H4 (cell line): ENCODE measurements at places on chromosomes 12 and 14.

DNA sequence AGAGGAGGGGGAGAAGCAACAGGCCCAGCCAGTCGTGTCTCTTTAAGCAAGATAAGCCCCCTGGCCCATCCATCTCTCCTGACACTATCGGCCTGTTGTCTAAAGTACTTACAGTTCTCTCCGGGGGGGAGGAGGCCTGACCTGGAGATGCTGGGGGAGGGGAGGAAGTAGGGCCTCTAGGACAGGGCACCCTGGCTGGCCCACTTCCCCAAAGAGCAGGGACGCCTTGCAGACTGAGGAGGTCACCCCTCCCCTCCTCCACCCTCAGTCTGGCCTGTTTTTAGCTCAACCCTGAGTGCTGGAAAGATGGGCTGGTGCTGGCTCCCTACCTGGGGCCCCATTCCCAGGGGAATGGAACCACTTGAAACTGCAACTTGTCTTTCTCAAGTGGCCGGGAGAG is 70.3 kb downstream of the TBX5 start:
- DNase-seq: no peak

GRCh38 chr12:47107926-47108325 is 28.2 kb upstream of the AMIGO2 start:
- no peak for DNase-seq

DNA sequence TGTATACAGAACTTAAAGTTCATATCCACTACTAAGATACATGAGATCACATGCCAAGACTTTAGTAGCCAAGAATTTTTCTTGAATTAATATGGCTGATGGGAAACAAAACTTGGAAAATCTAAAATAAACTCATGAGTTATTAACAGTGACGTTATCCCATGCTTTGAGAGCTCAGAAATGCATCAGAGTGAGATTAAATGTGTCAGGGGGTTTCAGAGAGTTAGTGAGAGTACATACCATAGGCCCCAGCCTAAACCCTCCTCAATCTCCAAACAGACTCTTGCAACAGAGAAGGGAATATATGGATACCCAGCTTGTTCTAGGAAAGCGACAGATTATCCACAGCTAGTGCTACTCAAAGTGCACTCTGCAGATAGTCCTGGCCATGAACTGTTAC is 19.3 kb downstream of the SLC35F4 start:
- no peak for DNase-seq

DNA sequence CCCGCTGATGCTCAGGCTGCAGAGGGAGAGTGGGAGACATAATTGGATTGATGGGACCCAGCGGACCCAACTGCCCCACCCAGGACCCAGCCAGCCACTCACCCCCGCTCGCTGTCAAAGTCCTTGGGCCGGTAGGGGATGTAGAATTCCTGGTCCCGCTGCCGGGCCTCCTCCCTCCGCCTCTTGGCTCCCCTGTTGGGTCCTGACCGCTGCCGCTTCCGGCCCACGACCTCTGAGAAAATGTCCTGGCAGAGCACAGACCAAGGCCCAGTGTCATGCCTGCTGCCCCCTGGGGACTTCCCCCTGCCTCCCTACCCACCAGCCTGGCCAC is 13.5 kb downstream of the CFAP73 start:
- no peak for DNase-seq

DNA sequence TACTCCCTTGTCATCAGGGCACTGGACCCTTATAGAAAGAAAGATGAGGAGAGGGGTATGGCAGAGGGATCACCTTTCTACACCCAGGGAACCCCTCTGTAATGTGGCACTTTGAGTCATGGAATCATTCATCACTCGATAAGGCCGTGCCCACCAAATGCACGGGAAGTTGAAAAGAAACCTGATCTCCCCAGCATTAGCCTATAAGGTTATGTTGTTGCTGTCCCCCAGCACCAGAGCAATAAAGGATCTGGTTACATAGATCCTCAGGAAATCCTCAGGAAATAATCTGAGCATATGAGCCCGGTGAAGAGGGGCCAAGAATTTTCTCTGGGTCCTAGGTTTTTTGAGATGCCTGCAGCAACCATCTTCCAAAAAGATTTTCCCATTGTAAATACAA is 148.8 kb upstream of the CRY1 start:
- no peak for DNase-seq

GRCh38 chr14:104151566-104152245 is 13.3 kb downstream of the KIF26A start:
- DNase-seq: no peak

GRCh38 chr12:116734156-116734768 is 3.6 kb downstream of the SPRING1 start:
- DNase-seq: no peak

DNA sequence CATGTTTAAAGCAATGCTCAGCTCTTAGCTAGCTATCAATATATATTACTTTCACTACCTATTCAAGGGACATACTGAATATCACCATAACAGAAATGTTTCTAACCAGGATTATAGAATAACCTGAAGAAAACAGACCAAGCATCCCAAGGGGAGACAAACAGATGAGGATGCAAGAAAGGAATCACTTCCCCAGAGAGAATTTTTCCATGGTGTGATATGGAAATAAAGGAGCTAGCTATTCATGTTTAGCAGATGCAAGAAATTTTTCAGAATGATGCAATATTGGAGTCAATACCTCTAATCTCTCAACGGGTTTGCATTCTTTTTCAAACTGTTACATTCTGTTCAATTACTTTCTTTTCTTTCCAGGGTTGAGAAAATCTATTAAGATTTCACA is 538.9 kb upstream of the FLRT2 start:
- DNase-seq: no peak

DNA sequence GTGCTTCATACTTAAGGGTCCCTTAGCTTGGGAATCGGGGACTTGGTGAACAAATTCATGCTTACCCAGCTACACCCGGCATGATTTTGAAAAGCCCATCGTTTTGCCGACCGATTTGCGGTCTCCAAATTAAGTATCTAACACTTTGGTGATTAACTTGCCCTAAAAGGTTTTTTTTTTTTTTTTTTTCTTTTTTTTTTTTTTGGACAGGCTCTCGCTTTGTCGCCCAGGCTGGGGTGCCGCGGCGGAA is 843 bp upstream of the HSP90AA1 start:
- DNase-seq: no peak

GRCh38 chr12:7387289-7387688 is 56.7 kb downstream of the CD163L1 start:
- no peak for DNase-seq

DNA sequence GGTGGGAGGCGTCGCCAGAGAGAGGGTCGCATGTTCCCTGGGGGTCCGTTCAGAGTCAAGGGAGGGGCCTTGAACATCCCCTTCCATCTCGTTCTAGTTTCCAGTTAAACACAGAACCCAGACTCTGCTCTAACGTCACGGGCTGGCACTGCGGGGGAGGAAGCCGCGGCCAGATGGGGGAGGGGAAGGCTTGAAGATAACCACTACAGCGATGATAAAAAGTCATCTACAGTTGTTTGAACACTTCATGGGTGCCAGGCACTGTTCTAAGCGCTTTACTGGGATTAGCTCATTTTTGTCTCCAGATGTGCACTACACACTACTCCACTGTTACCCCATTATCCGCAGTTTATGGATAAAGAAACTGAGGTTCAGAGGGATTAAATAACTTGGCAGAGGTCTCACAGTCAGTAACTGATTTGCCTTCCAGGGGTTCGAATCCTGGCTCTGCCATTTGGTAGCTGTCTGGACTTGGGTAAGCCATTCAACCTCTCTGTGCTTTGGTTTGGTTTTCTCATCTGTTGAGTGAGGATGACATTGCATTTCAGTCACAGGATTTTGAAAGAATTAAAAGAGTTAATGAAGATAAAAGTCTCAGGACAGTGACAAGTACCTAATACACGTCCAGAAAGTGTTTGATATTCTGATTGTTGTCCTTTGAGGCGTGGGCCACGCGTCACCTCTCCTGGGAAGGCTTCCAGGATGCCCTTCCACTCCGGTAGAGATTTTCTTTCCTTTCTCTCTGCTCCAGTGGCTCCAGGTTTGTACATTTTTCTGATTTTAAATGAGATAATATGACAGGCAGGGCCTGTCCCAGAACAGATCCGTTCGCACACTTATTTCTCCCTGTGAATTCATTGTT is 798 bp upstream of the RASAL1 start:
- no peak for DNase-seq

DNA sequence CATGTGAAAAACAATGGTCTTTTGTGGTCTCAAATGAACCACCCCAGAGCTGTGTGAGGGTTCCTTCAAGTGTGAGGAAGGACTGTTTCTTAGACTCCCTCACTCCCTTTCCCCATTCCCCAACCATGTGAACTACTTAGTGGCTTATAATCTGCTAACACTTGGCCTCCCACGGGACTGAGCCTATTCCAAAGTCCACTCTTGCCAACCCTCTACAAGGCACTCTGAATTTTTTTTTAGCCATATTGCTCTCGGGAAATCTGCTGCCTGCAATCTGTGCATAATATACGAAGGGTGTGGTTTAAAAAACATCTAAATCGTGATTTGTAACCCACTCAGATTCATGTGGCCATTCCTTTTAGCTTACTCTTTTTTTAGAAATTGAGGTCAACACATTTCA is 2.6 kb downstream of the SVOP start:
- no peak for DNase-seq

- peak; percentile 88 for DNase-seq
Observed at GRCh38 chr12:69688471-69689427, 10.4 kb downstream of the BEST3 start.

- DNase-seq: no peak
Observed at GRCh38 chr14:68670359-68670715, 122.5 kb downstream of the ZFP36L1 start.

DNA sequence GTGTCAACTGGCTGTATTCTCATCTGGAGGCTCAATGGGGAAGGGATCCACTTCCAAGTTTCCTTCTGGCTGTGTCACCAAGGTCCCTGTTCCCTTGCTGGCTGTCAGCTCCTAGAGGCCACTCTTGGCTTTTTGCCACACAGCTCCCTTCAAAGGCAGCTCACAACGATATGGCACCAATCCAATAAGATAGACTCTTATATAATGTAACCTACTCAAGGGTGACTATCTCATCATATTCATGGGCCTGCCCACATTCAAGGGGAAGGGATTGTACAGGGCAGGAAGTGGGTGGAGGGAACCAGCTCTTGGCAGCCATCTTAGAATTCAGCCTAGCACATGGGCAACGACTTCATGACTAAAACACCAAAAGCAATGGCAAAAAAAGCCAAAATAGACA is 98.7 kb upstream of the PLXNC1 start:
- no peak for DNase-seq

DNA sequence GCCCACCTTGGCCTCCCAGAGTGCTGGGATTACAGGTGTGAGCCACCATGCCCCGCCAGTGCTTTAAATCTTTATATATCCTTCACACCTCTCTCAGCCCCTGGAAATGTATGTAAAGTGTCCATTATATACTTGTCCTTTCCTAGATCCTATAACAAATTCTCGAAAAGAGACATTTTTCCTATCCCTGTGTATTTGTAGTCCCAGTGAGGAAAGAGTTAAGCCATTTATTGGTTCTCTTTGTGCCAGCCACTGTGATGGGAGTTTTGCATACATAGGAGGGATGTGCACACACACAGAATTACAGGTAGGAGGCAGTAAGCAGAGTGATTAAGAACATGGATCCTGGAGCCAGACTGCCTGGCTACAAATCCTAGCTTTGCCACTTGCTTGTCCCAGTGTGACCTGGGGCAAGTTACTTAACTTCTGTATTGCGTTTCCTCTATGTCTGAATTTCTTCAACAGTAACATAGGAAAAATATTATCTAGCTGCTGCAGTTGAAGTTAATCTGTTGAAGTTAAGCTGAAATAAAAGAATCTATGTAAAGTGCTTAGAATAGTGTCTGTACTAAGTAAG is 2.1 kb upstream of the RABGGTA start:
- no peak for DNase-seq

- no peak for DNase-seq
Observed at GRCh38 chr14:59317798-59318505, 129.5 kb downstream of the DAAM1 start.

DNA sequence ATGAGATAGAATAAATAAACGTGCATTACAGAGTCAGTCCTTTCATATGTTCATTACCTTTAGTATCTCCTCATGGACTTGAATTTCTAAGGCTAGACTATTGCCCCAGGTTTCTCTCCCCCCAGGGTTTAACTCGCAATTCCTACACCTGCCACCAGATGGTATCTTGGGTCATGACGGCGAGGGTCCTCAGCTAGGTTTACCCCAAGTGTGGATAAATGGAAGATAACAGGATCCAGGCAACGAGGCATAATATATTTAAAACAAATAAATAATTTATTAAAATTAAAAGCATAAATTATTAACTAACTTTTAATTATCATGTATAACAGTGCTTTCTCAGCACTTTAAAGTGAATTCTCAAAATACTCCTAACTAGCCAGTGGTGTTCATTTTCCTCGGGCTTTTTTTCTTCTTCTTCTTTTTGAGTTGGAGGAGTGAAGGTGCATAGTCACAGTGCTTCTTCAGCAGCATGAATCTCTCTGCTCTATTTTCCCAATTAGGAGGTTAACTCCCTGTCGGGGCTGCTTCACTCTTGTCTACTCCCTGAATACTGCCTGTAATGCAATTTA is 243.5 kb upstream of the CAND1 start:
- no peak for DNase-seq

DNA sequence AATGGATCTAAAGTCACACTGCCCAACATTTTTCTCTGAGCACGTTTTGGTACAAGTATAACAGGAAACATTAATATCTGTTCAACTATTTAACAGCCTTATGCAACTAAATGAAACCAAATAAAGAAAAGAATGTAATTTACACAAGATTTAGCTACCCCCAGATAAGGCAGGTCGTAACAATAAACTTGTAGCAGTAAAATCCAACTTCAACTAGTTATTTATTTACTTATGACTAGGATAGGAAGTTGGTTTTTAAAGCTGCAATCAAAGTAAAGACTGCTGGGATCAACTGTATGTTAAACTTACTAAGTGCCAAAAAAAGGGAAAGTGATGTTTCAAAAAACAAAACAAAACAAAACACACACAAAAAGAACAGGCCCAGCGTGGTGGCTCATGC is 30.9 kb downstream of the FERMT2 start:
- DNase-seq: no peak

DNA sequence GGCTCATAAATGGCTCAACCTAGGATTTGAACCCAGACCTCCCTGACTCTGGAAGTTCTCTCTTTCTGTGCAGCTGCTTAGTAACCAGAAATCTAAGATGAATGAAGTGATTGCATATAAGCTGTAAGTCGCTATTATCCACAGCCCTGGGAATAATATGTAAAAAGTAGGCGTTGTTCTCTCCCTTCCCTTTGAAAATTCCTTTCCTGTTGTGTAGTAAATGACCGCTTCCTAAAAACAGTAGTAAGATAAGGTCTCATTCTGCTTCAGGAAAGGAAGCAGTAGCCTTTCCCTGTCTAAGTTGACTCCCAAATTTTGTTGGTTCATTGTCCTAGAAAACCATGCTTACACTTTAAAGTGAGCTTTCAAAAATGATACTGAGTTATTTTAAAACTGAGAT is 418.3 kb downstream of the EGLN3 start:
- DNase-seq: no peak

GRCh38 chr12:128817111-128818015 is 6.4 kb downstream of the SLC15A4 start:
- peak; percentile 89 for DNase-seq

GRCh38 chr14:95063391-95063790 is 93.9 kb downstream of the DICER1 start:
- DNase-seq: no peak

GRCh38 chr12:43107026-43107775 is 444.8 kb downstream of the ADAMTS20 start:
- no peak for DNase-seq
